ENCODE measurements at places on chromosomes 6 and 20. TPM values are rescaled to one million over a fixed set of nuclear protein-coding genes. Genes with fewer than 3 reads are reported as not detected.
A peak's percentile ranks its signal among the peaks of the same experiment; 100 is the strongest.

DNA sequence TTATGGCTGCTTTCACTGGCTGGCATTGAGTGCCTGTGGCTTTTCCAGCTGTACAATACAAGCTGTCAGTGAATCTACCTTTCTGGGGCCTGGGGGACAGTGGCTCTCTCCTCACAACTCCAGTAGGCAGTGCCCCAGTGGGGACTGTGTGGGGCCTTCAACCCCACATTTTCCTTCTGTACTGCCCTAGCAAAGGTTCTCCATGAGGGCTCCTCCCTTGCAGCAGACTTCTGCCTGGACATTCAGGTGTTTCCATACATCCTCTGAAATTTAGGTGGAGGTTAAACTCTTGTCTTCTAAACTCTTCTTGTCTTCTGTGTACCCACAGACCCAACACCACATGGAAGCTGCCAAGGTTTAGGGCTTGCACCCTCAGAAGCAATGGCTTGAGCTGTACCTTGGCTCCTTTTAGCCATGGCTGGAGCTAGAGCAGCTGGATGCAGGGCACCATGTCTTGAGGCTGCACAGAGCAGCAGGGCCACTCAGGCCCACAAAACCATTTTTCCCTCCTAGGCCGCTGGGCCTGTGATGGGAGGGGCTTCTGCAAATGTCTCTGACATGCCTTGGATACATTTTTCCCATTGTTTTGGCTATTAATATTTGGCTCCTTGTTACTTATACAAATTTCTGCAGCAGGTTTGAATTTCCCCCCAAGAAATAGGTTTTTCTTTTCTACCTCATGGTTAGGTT lies 9.6 kb downstream of the PEX7 start:
- no peak for DNase-seq

DNA sequence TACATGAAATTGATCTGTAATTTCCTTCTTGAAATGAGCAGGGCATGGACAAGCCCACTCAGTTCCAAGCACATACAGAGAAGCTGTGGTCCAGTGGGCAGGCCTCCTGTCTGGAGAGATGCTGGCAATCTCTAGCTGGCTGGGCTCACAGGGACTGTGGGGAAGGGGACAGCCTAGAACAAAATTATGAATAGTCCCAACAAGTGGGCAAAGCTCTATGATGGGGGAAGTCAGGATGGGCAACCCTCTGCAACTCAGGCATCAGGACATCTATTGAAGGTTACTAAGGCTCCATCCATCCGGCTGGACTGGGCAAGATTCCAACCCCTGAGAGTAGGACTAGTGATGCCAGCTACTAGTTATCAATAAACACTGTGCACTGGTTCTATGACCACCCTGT lies 40.9 kb downstream of the TRERF1 start:
- no peak for DNase-seq

DNA sequence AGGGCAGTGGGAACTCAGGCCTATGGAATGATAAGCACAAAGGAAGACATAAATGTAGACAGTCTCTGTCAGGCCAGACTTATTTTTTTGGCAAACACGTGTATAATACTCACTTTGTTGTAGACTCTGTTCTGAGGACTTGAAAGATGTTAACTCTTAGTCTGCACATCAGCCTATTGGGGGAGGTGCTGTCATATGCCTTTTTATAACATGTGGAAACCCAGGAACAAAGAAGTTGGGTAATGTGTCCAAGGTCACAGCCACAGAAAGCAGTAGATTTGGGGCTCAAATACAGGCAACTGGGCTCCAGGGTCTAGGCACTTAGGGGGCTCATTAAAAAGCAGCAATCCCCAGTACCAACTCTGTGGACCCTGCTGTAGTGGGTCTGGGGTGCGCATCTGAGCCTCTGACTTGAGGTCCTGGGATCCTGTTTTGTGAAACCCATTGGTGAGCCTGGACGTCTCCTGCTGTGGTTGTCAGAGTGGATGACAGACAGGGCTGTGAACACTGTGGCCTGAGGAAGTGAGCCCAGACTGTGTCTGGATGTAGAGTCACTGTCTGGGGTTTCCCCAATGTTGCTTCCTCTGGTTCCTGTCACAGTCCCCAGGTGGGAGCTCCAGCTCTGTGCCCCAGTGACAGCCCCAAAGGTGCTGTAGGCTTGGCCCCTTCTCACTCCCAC lies 50.0 kb downstream of the CDH26 start:
- DNase-seq = no peak

The NOL4L gene
- total RNA-seq = 101 TPM

GRCh38 chr6:37988696-37989095 lies 169.2 kb downstream of the ZFAND3 start:
- no peak for DNase-seq

DNA sequence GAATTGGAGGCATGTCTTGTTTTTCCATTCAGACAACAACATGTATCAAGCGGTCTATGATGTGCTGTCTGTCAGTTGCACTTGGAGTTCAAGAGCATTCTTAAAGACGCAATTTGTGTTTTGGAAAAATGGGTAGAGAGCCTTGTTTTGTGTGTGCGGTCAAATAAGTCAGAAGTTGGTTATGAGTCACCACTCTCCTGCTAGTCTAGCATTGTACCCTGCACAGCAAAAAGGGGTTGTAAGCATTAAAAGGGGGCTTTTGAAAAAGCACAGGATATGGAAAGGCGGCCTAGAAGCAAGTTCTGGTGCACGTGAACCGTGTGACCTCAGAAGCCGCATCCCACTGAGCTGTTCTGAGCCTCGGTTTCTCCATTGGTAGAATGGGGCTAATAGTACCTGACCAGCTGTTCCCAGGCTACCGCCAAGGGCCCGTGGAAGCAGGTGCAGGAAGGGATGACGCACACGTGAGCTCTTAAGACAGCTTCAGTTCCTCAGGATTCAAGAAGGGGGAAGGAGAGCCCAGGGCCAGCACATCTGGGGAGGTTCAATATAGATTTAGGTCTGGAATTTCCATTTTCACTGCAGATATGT lies 61.6 kb upstream of the SNX9 start:
- peak; percentile 73 for DNase-seq

The MCHR2 gene
- not detected for total RNA-seq

GRCh38 chr6:136408204-136408603 lies 118.6 kb upstream of the BCLAF1 start:
- DNase-seq = no peak

The SLPI gene
- total RNA-seq = not detected
